ENCODE measurements at places on chromosomes 12 and 14.

DNA sequence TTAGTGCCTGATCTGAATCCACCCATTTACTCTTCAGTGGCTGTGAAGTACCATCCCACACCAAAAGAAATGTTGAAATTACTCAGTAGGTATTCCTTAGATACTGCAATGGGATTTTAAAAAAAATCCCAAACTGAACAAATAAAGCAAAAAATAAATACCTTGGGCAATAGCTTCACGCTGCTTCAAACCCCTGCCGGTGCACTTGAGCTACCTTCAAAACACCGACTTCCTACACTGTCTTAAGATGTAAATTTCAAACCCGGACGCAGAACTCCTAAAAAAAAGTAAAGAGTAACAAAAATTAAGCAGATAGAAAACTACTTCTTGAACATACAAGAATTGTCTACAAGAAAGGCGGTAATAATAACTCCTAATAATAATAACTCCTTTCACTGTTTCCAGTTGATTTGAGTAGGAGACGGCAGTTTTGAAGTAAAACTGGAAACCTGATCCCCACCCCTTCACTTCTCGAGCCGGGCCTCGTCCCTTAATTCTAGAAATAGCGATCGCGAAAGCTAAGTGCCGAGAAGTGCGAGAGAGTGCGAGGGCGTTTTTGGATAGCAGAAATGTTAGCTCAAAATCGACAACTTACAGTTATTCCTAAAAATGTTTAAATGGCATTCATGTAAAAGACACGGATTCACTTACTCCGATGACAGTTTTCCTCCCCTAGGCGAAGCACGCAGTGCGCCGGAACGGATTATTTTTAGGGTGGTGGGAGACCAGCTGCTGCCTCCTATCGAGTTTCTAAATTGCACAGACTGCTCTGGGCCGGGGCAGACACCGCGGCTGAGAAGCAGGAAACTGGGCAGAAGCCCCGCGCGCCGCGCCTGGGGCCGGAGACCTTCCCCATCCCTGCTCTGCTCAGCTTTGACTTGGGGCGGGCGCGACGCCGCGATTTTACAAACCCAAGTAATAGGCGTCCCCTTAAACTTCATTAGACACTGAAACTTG is at the start of gene ABCC9:
Gene ABCC9, minus strand, starts transcription at position 878 of the 957 bp plus-strand sequence. CDS start 4,752 bp downstream, outside the sequence.
- DNase-seq: no peak

DNA sequence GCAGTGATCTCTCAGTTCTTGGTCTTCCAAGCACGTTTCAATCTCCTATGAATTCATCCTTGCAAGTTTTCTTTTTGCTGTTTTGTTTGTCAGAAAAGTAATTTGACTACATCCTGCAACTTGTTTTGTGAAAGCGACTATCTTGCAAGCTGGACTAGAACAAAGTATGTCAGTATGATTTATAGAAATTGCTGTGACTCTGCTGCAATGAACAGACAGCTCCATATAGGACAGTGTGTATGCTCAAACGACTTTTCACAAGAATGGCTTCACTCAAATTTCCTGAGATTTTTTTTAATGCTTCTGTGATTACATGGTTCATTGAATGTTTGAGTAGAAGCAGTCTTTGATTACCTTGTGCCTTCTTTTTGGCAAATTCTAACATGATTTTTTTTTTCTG is 123.5 kb upstream of the TRHDE start:
- no peak for DNase-seq

- DNase-seq: no peak
Measured at GRCh38 chr12:75943730-75944096, 87.9 kb downstream of the PHLDA1 start.

DNA sequence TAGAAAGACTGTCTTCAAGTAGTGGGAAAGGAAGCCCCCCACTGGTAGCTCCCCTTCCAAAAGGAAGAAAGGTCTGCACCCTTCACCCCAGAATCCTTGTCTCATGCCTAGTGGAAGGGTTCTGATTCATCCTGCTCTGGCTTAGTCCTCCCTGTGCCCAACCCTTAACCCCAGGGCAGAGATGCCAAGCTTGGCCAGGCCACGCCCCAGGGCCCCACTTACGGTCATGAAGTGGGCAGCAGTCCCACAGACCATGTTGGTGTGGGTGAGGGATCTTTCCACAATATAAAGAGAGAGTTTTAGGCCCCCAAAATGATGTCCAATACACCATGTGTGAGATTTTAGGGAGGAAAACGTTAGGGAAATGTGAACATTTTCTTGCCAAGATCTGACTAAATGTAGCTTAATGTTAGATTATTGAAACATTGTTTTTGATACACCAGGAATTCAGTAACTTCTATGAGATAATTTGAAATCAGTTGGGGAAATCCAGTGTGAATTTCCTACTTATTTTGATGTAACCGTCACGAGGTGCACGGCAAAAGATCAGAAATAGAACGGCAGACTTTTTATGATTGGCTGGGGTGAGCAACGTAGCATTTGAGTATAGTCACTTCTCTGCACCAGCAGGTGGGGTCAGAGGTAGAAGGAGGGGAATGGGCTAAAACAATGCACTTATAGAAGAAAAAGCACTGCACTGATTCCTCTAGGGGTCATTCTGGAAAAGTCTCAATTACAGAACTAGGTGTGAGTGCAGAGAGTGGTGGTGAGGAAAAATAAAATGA is 8.2 kb upstream of the SSPN start:
- DNase-seq: no peak

DNA sequence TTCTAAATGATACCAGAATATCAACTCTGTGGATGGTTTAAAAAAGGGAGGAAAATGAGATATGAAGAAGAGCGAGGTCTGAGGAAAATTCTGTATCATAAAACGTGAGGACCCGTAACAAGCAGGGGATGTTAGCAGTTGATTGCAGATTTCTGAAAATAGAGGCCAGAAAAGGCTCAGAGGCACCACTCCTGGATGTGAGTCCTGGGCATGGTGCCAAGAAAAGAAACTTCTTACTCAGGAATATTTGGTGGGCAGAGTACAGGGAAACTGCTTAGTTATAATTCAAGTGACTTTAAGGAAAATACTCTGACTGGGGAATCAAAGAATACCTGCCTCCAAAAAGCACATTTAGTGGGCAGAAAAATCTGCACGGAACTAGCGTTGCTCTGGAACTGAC is 85.5 kb downstream of the PRICKLE1 start:
- DNase-seq: no peak

GRCh38 chr14:85947461-85948139 is 417.7 kb downstream of the FLRT2 start:
- DNase-seq: no peak

- peak; percentile 4 for DNase-seq
Measured at GRCh38 chr14:26730929-26731618, 133.2 kb upstream of the NOVA1 start.

GRCh38 chr14:45902241-45902640 is 649.2 kb upstream of the MIS18BP1 start:
- DNase-seq: no peak

GRCh38 chr14:75542588-75543091 is 20.4 kb downstream of the BATF start:
- DNase-seq: no peak

DNA sequence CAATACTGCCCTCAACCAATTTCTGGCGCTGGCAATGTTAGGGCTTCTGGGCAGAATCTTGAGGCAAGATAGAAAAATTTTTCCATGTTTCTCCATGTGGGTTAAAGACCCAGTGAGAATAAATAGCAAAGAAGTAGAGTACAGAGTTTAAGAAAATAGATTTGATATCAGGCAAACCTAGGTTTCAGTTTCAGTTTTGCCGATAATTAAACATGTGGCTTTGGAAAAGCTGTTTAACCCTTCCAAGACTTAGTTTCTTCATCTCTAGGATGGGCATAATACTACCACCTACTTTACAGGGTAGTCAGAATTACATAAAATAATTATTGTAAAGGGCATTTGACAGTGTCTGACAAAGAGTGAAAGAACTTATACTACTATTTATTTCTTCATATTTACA is 360.4 kb downstream of the PCNX1 start:
- no peak for DNase-seq

- no peak for DNase-seq
Measured at GRCh38 chr14:31842899-31843298, 234.2 kb upstream of the ARHGAP5 start.

- no peak for DNase-seq
Measured at GRCh38 chr14:75941030-75941429, 40.8 kb downstream of the TGFB3 start.

DNA sequence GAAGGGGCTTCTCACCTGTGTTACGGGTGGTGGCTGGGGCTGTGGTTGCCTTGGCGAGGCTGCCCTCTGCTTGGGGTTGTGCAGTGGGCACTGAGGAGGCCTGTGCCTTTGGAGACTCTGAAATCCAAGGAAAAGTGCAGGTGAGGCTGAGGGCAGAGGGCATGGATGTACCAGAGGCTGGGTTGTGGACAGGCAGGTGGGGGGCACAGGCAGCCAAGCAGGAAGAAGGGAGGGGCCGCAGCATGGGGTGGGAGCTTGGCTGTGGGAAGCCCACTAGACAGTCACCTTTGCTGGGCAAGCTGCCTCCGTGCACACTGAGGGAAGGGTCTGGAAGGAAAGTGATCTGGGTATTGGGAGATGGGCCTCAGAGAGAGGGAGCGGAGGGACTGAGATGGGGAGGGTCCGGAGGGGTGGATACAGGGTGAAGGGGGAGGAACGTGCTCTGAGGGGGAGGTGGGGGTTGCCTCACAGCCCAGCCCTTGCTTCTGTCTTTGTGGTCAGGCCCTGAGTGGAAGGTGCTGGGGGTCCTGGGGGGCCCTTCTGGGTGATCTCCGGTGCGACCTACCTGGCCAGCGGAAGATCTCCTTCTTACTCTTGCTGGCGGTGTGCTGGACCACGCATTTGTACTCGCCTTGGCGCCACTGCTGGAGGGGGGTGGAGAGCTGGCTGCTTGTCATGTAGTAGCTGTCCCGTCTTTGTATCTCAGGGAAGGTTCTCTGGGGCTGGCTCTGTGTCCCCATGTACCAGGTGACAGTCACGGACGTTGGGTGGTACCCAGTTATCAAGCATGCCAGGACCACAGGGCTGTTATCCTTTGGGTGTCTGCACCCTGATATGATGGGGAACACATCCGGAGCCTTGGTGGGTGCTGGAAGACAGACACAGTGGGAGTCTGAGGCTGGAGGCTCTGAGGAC is 318.7 kb downstream of the TMEM121 start:
- no peak for DNase-seq

GRCh38 chr12:12069821-12070548 is 754 bp upstream of the BCL2L14 start:
- no peak for DNase-seq

DNA sequence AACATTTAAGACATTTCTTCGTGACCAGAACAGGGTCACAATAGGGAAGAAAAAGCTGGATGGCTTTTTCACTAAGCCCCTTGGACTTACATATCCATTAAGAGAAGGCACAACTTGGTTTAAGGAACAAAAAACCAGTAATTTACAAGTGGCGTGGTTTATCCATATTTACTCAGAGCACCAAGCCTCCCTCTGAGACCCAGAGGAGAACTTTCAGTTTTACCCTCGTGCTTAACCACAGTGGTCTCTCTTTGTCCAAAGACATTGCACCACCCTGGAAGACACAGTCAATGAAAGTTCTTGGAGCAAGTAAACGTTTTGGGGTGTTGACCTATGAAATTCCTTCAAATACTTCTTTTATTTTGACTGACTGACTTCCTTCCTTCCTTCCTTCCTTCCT is 52.5 kb downstream of the SSPN start:
- DNase-seq: no peak

- no peak for DNase-seq
Measured at GRCh38 chr14:57607086-57607485, 113.4 kb upstream of the CCDC198 start.

- no peak for DNase-seq
Measured at GRCh38 chr14:90629471-90629870, 186.8 kb downstream of the TTC7B start.

- no peak for DNase-seq
Measured at GRCh38 chr12:109764776-109765445, 51.3 kb downstream of the FAM222A start.

GRCh38 chr12:49794811-49795653 is 33.2 kb downstream of the NCKAP5L start:
- no peak for DNase-seq

GRCh38 chr12:47856094-47856493 is 36.4 kb upstream of the HDAC7 start:
- DNase-seq: no peak

DNA sequence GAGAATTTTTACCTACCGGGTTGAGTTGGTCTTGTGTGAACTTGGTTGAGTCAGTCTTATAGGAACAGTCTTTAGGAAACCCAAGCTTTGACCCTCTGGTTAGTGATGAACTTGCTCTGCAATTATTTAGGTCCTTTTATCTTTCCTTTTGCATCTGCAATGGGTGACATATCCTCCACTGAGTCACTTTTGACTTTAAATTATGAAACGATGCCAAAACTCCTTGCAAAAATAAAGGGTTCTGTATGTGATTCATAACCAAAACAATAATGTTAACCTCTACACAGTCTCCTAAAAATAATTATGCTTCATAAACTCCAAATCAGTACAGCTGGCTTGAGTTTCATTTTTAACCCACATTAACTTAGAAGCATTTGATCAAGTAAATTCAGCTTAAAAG is 979.4 kb downstream of the GALC start:
- no peak for DNase-seq

GRCh38 chr12:124952295-124952694 is 36.6 kb downstream of the DHX37 start:
- no peak for DNase-seq

DNA sequence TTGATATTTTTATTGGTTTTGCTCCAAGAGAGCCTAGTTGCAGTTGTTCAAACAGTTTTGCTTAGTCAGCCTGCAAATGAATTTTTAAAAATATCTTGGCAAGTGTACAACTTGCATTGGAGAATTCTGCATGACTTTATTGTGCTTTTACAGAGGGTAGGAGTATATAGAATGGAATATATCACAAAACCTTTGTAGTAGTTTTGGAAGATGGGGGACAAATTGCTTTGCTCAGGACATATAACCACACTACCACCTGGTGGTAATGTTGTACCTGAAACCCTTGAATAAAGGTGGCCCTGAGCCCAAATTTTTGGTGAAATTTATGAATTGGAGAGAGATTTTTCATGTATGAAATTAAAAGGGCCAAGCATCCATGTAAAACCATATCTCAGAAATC is 645.2 kb downstream of the MED13L start:
- DNase-seq: no peak

DNA sequence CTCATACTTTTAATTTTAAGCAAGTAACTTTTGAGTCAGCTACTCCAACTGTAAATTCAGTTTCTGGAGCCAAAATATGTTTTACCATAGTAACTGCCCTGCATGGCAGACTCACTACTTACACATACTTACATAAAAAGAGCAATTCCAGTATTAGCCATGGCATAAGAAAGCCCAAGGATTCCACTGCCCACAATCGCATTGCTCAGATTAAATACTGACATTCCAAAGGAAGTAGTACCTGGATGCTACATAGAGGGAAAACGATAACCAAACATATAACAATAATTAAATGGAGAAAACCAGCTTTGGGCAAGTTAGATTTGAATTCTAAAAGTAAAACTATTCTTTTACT is 2.2 kb downstream of the SLC38A2 start:
- no peak for DNase-seq
